ENCODE measurements at places on chromosomes 5 and 9. TPM values are rescaled to one million over a fixed set of nuclear protein-coding genes. Genes with fewer than 3 reads are reported as not detected.

DNA sequence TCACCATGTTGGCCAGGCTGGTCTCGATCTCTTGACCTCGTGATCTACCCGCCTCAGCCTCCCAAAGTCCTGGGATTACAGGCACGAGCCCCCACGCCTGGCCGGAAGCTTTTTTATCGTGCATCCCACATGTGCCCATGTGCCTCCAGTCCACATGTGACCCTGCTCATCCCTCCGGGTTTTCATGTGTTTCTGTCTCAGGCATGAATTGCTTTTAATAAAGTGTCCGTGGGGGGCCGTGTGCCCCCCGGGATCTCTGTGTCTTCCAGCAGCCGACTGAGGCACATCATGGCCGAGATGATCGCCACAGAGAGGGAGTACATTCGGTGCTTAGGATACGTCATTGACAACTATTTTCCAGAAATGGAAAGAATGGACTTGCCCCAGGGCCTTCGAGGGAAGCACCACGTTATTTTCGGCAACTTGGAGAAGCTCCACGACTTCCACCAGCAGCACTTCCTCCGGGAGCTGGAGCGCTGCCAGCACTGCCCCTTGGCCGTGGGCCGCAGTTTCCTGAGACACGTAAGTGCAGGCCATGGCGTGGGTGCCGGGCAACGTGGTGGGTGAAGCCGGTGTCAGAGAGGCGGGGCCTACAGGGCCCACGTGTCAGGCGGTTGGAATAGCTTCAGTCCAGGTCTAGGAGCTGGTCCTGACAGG, 22.1 kb upstream of the LRRC14B start:
- H3K27me3 ChIP-seq, result no peaks in the 10 kb centered on the region
- no peak overlapping the region for H3K4me3 ChIP-seq
- H3K27ac ChIP-seq, result no peak overlapping the region
- no peaks in the 10 kb centered on the region for H3K36me3 ChIP-seq
- H3K4me1 ChIP-seq, result no peaks in the 10 kb centered on the region

Gene CDO1
- polyA plus RNA-seq, result not detected

Gene C9orf50
- polyA plus RNA-seq, result not detected

DNA sequence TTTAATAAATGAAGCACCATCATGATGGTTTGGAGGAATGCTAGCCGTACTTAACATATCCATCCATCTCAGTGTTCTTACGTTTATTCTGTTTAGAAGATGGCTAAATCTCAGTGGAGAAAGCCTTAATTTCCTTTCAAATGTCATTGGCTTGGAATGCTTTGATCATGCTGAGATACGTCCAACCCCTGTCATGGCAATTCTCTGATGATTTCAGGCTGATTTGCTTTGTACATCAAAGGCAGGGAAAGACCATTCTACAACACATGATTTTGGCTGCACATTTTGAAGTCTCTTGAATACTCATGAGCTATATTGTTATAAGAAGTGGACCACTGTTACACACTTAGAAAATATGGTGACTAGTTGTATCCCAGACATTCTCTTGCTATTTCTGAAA, 1048.4 kb downstream of the MAT2B start:
- no peak overlapping the region for H3K27ac ChIP-seq
- H3K36me3 ChIP-seq, result no peaks in the 10 kb centered on the region
- no peaks in the 10 kb centered on the region for H3K27me3 ChIP-seq
- no peak overlapping the region for H3K4me3 ChIP-seq

DNA sequence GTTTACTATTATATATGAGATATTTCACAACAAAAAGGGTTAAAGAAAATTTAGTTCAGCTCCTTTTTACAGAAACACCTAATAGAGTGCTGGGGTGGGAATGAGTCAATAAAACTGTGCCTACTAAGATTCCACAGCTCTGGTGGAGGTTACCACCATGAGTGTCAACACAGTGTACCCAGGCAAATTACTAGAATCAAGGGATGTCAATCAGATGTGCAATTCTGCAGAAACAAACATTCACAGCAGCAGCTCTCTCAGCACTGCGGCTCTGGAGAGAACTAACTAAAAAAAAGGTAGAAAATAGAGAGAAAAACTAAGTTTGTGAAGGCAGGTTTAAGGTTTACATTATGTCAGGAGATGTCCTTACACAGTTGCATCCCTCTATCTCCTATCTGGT, 1313.0 kb downstream of the MAT2B start:
- H3K27ac ChIP-seq, result no peak overlapping the region
- H3K4me1 ChIP-seq, result no peaks in the 10 kb centered on the region
- no peaks in the 10 kb centered on the region for H3K36me3 ChIP-seq
- no peaks in the 10 kb centered on the region for H3K27me3 ChIP-seq

DNA sequence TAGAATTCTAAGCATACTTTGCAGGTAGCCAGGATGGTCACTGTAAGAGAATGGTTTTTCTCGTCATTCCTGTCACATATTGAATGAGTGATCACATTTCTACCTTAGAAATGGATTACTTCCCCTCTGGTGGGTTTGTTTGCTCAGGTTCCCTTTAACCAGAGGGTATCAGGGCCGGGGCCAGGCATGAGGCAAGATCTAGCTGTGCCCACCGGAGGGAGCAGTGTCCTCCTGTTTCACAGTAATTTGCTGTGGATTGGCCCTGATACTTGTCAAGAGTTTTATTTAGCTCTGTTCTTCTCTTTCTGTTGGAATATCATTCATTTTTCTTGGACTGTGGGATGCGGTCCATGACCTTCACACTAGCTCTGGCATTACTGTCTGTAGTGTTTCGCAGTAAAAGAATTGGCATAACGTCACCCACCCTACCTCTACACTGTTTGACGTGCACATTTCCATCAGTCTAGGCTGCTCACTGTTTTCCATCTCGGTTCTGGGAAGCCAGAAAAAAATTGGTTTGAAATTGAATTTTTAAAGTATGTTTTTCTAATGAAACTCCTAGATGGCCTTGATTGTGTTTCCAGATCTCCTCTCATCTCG, 42.4 kb upstream of the ZBED3 start:
- H3K4me1 ChIP-seq, result no peaks in the 10 kb centered on the region
- no peak overlapping the region for H3K4me3 ChIP-seq
- H3K36me3 ChIP-seq, result no peaks in the 10 kb centered on the region

GRCh38 chr5:32512926-32513325, 68.4 kb upstream of the ZFR start:
- no peaks in the 10 kb centered on the region for H3K36me3 ChIP-seq
- H3K27ac ChIP-seq, result no peak overlapping the region
- no peaks in the 10 kb centered on the region for H3K4me1 ChIP-seq

DNA sequence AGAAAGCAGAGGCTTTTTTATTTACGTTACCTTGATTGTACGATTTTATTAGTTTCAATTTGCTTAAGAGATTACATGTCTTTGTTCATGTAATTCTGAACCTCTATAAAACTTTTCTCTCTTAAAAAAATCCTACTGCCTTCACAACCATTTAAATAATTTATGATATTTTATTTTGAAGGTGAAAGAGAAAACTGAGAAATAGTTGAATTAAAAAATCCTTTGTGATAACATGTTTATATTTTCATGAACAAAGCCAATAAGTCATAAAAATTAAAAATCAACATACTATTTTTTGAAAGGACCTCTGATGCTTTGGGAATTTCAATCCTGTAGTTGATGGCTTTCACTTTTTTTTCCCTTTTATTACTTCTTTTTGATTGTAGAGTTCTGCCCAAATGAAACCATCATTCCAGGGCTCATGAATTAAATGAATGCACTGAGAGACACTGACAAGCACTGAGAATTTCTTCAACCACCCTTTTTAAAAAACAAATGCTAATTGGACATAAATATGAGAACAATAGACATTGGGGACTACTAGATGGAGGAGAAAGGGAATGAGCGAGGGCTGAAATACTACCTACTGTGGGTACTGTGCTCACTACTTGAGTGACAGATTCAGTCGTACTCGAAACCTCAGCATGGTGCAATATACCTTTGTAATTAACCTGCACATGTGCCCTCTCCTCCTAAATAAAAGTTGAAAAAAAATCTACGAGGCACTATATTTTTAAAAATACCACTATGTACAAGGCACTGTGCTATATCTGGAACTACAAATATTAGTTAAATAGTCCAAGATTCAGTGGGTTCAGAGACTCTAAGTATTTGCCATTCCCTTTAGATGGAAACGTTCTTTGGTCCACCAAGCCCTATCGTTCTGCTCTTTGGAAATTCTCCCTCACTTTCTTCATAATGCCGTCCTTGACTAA, 5.9 kb downstream of the CDKN2A start:
- H3K27ac ChIP-seq, result no peak overlapping the region
- peaks cover 7% of the 10 kb centered on the region for H3K4me1 ChIP-seq
- H3K36me3 ChIP-seq, result peaks cover 2% of the 10 kb centered on the region
- no peak for DNase-seq
- H3K4me3 ChIP-seq, result no peak overlapping the region

GRCh38 chr5:98433022-98433421, 340.4 kb upstream of the RGMB start:
- no peak overlapping the region for H3K27ac ChIP-seq
- H3K4me1 ChIP-seq, result no peaks in the 10 kb centered on the region
- no peaks in the 10 kb centered on the region for H3K27me3 ChIP-seq
- no peaks in the 10 kb centered on the region for H3K36me3 ChIP-seq
